Right cardiac atrium (tissue), 5 donors: ENCODE measurements at places on chromosomes 3 and 15.

DNA sequence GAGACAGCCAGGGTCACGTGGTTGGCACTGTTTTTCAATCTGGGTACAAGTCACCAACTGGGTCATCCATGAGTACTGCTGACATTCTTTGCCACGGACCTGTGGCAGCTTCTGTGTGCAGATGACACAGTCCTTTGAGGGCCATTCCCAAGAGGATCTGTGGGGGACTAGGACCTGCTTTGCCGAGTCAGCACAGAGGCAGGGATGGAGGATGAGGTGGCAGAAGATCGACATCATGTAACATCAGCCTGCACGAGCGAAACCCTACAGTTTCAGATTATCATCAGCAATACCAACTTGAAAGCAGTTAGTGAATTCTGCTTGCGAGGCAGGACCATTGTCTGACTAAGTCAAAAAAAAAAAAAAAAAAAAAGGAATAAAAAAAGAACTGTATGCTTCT, 227.7 kb downstream of the FOXP1 start:
- no peak for DNase-seq

- DNase-seq: no peak
Observed at GRCh38 chr15:100310041-100310405, 31.8 kb downstream of the ADAMTS17 start.

DNA sequence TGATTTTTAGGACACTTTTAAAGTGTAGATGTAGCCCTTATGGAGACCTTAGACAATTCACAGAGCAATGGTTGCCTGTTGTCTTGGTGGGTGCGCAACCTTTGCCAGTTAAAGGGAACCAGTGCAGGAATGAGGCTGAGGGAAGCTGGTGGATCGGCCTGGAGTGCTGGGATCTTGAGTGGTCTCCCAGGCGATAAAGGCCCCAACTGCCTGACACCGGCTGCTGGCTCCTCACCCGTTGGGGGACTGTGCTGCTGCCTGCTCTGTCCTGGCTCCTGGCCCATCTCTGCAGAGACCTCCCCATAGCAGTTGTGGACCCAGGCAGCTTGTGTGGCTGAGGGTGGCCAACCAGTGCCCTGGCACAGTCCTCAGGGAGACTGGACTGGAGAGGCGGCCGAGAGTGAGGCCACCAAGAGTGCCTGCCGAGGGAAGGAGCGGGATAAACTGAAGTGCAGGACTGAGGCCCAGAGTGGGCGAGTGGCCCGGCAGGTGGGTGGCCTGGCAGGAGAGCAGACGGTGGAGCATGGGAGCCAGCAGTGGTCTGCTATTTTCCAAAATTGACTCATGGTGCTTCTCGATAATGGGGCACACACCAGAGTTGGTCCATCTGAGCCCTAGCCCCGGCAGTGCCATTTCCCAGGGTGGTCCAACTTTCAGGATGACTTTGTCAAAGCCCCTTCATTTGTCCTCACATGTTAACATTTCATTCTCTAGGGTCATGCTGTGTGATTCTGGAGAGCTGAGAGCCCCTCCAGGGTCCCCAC, 2.1 kb downstream of the ALDH1A3 start:
- no peak for DNase-seq

GRCh38 chr15:49751191-49751590, 130.3 kb downstream of the DTWD1 start:
- DNase-seq: no peak

DNA sequence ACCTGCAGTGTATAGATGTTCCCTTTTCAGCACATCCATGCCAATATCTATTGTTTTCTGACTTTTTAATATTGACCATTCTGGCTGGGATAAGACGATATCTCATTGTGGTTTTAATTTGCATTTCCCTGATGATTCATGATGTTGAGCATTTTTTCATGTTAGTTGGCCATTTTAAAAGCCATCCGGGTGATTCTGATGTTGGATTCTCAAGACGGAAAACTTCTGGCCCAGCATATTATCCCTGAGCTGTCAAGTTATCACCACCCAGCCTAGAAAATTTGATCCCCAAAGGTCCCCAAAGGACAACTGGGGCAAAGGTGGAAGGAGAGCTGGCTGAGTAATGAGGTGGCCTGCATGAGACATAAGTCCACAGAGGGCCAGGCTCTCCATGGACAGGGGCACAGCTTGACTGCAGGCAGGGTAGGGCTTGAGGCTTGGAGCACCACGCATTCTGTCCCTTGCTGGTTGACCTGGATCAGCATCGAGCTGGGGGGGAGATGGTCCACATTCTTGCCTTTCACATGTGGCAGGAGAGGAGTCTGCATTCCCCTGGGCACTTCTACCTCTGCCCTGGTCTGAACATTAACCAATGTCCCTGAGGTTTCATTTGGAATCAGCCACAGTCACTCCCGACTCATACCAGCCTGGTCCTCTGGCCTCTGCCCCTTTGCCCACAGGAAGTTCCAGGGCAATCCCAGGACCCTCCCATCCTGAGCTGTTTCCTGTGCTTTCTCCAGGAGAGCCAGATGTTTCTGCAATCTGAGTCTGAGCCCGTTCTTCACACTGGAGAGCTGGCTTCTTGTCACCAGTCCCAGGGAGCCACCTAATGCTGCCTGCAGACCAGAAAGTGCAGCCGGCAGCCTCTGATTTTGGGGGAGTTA, 69.2 kb downstream of the ISG20 start:
- no peak for DNase-seq

GRCh38 chr3:53194210-53195065, 33.4 kb downstream of the PRKCD start:
- DNase-seq: peak; percentile 77

- no peak for DNase-seq
Observed at GRCh38 chr3:185149591-185149990, 3.3 kb downstream of the C3orf70 start.

- no peak for DNase-seq
Observed at GRCh38 chr3:112411425-112411824, 78.5 kb downstream of the CD200 start.

DNA sequence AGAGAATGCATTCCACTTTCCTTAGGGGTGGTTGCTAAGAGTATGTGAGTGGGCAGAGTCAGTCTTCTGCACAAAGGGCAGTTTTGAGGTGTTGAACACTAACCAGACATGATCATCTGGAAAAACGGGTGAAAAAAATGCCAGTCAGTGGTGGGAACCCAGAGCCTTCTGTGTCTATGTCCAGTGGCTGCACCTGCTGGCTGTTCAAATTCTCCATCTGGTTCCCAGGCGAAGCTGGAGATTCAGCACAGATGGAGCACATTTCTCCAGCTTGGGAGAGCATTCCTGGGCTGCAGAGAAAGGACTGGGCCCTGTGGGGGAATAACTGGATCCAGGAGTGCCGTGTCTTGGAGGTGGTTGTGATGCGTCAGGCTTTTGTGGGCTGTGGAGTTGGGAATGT, 74.1 kb downstream of the TRAK1 start:
- DNase-seq: no peak

GRCh38 chr3:127974226-127974625, 59.2 kb downstream of the KBTBD12 start:
- no peak for DNase-seq

- no peak for DNase-seq
Observed at GRCh38 chr3:73435055-73435454, 189.7 kb downstream of the PDZRN3 start.

DNA sequence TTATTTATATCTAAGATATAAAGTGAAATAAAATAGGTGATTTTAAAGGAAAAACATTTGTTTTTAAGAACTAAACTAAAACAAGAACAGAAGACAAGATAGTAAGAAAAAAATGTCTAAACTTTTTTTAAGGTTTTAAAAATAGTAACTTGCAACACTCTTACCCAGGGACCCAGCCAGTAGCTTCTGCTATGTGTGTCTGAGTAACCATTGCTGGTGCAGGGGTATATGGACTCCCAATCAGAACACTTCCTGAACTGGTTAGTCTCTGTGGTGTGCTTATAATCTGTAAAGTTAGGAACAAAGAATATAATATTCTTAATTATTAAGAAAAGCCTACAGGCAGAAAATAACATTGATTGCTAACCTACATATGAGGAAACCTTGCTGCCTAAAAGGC, 118.4 kb downstream of the ATP1B3 start:
- DNase-seq: no peak

GRCh38 chr3:81395739-81396513, 365.5 kb downstream of the GBE1 start:
- no peak for DNase-seq

DNA sequence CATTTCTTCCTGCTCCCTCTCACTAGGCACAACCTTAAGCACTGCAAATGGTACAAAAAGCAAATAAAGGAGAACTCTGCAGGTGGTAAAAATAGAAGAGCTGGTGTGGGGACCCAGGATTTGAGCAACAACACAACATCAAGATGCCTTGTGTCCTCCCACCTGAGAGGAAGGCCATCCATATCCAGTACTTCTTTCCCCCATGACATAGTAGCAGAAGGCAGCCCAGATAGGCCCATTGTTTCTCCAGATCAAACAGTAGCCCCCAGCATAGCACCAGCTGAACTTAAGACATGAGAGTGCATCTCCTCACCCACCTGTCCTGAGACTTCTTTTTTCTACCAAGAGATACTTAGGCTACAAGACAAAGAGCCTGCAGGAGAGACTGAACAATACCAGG, 180.5 kb downstream of the GOLGA6L6 start:
- no peak for DNase-seq

DNA sequence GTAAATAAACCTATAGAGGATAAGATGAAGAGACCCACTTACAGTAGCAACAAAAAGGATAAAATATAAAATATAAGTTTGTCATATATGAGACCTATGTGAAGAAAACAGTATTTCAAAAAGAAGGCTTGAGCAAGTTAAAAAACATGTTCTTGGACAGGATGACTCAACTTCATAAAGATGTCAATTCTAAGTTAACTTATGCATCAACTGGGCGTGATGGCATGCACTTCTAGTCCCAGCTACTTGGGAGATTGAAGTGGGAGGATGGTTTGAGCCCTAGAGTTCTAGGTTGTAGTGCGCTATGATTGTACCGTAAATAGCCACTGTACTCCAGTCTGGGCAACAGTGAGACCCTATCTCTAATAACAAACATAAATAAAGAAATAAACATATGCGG, 59.7 kb downstream of the PDCD6IP start:
- no peak for DNase-seq

DNA sequence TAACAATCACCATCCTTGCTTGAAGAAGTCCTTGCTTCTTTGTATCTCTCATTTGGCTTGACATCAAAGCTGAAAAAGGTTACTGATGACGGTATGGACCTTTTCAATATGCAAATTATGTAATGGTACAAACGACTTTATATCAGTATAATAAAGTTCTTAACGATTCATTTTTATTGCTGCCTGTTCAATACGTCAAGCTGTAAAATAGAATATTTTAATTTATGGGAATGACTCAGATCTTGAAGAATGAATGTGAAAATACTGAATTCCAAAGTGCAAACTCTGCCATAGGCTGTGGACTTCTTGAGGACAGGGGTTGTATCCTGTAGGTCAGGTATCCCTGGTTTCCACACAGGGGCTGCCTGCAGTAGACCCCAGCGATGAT, 156.2 kb downstream of the PLCL2 start:
- no peak for DNase-seq

DNA sequence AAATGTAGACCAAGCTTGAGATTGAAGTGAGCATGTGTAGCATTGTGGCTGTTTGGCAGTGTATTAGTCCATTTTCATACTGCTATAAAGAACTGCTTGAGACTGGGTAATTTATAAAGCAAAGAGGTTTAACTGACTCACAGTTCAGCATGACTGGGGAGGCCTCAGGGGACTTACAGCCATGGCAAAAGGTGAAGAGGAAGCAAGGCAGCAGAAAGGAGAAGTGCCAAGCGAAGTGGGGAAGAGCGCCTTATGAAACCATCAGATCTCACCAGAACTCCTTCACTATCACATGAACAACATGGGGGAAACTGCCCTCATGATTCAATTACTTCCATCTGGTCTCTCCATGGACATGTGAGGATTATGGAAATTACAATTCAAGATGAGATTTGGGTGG, 8.6 kb upstream of the CERS3 start:
- no peak for DNase-seq

GRCh38 chr3:54432975-54433374, 310.6 kb downstream of the CACNA2D3 start:
- no peak for DNase-seq

DNA sequence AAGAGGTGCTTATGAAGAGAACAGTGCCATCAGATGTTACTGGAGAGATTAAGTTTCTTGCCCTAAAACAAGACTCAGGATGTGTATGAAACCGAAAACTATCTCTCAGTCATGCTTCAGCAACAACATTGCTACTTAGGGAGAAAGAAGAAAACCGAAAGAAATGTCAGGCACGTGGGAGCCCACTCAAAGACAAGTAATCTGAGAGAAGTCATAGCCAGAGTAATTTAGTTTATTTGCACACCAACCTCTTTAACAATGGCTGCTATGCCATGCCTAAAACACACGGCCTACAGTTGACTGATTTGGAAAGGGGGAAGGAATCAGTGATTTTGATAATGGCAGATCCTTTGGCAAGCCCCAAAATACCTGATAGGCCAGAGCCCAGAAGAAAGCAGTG, 162.9 kb downstream of the TIGIT start:
- DNase-seq: no peak

DNA sequence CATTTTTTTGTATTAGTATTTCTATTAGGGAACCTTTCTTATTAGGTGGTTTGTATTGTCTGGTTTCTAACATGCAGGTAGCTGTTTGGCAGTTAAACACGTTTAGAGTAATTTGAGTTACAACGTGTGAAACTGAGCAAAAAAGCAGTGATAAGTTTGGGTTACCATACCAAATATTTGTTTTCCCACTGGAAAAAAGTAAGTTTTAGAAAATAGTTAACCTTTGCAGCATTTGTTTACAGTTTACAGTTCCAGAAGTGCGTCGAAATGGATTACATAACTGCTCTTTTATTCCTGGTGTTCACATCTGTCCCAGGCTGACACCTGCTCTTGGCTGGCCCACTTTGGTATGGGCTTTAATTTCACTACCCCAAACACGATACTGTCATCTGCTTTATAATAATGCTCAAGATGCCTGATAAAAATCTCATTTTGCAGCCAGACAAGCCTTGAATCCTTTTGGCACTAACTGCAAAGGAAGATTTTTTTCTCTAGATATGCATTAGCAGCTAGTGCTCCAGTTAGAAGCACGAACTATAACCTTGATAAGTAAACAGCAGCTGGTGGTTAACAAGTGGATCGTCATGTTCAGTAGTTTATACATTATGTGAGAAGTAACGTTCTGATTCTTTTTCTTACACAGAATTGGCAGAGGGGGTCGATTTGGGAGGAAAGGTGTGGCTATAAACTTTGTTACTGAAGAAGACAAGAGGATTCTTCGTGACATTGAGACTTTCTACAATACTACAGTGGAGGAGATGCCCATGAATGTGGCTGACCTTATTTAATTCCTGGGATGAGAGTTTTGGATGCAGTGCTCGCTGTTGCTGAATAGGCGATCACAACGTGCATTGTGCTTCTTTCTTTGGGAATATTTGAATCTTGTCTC, 5.3 kb downstream of the EIF4A2 start:
- DNase-seq: no peak

- no peak for DNase-seq
Observed at GRCh38 chr3:46214751-46215352, 6.7 kb upstream of the CCR1 start.

DNA sequence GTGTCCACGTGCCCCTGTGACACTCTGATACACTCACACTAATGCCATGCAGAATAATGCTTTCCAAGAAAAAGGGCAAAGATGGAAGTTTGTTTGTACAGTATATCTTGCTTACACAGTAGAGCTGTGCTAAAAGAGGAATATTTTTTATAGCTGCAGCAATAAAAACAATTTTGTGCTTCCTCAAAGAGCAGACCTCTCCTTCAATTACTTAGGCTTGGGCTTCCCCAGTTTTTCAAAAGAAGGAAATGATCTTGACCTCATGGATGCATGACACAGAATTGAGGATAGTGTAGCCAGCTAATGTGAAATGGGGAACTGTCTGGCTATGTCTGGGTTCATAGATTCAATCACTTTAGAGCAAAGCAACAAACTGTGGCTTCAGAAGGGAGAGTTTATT, 137.4 kb downstream of the STT3B start:
- no peak for DNase-seq
